ENCODE measurements at places on chromosomes 6 and 20.
A peak's percentile ranks its signal among the peaks of the same experiment; 100 is the strongest.

DNA sequence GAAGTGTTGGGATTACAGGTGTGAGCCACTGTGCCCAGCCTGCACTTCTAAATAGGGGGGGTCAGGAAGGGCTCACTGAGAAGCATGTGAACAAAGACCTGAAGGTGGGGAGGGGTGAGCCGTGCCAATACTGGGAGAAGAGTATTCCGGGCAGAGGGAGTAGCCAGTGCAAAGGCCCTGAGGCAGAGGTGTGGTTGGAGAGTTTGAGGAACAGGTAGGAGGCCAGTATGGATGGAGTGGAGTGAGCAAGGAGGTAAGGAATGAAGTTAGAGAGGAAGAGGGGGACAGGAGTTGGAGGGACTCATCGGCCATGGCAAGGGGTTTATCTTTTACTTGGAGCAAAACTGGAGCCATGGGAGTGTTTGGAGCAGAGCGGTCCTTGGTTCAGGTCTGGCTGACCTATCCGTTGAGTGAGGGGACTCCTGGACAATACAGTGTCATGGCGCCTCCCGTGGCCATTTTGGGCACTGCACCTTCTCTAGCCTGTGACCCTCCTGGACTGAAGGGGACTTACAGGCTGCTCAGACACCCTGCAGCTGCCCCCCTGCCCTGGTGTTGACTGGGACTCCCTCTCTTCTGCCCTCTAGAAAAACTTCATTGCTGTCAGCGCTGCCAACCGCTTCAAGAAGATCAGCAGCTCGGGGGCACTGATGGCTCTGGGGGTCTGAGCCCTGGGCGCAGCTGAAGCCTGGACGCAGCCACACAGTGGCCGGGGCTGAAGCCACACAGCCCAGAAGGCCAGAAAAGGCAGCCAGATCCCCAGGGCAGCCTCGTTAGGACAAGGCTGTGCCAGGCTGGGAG lies 12.1 kb downstream of the FOXS1 start:
- ATAC-seq = no peak

DNA sequence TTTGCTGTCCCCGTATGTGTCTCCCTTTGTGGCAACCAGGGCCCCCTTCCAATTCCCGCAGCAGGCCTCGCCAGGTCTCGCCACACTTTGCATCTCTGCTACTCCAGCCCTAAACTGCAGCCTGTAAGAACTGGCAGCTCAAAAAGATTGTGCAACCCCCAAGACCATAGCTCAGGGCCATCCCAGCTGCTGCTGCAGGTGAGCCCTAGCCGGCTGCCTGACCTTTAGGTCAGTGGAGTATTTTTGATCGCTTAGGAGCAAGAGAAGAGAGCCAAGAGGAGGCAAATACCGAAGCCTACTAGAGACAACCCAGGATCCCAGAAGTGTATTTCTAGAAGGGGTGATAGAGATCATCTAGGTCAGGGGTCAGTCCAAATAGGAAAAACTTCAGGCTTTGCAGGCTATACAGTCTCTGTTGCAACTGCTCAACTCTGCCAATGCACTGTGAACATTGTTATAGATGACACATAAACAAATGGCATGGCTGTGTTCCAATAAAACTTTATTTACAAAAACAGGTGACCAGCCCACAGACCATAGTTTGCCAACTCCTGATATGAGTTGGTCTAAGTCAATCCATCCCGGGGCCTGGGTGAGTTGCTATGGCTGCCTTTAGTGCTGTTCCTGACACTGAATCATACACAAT lies 138.4 kb downstream of the EYA2 start:
- ATAC-seq = no peak

DNA sequence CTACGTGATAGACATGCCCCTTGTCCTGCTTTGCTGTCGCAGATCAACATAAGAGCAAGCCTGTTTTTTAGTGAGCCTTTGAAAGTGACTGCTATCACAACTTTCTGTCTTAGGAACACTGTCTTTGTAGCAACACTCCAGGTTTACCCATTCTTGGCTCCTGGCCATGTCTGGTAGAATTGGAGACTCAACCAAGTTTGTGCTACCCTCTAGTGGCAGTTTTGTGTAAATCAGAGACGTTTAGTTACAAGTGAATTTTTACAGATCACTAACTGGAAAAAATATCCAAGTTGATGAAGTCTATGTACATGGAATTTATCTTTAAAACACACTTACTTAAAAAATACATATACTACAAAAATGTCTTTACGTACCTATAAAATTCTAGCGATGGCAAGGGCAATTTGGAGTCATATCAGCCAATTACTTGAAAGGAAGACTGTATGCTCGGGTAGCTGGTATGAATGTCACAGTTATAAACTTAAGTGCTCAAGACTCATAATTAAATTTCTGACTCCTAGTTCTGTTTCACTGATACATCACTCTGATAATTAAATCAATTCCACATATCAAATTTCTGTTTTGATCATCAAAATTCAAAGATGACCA lies 101.4 kb downstream of the ADGB start:
- peak; percentile 60 for ATAC-seq

DNA sequence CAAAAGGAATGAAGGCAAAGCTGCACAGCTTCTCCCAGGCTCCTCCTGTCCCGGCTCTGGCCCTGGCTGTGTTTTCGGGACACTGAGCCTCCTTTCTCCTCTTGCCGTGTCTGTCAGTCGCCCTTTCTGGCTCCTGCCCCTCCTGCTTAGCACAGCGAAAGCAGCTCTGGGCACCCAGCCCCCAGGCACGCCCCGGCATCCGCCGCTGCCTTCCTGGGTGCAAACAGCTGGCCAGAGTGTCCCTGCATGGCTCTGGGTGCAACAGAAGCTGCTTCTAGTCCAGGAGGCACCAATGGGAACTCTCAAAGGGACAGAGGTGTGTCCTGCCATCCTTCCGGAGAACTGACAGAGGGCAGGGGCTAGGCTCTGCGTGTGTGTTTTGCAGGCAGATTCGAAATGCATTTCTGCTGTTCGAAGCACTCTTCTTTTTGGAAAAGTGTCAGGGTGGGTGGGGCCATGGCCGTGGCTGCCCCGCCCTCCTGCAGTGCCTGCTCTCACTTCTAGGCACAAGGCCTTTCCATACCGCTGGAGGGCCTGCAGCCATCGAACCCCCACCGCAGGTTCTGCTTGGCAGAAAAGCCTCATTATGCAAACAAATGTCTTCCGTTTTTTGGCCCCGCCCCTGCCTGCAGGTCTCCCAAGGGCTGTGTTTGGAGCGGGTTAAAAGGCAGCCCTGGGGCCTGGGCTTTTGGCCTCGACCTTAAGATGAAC lies 15.5 kb downstream of the COL9A3 start:
- peak; percentile 53 for ATAC-seq

- ATAC-seq = peak; percentile 55
These were observed 76.6 kb upstream of the HSF2 start for GRCh38 chr6:122322824-122323223.

DNA sequence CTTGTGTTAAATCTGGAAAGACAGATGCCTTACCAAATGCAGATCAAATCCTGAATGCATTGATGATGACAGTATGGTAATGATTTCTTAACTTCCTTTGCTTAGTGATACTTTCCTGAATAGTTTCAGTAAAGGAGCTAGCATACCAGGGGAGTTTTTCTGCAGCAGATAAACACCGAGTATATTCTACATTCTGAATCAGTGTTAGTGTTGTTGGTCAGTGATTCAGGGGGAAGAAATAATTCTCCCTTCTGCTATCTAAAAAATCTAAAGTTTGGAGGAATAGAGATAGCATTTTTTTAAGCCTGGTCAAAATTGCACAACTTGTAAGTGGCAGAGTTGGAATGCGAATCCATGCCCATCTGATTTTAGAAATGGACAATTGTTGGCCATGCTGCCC lies 512.2 kb upstream of the MARCKS start:
- no peak for ATAC-seq

DNA sequence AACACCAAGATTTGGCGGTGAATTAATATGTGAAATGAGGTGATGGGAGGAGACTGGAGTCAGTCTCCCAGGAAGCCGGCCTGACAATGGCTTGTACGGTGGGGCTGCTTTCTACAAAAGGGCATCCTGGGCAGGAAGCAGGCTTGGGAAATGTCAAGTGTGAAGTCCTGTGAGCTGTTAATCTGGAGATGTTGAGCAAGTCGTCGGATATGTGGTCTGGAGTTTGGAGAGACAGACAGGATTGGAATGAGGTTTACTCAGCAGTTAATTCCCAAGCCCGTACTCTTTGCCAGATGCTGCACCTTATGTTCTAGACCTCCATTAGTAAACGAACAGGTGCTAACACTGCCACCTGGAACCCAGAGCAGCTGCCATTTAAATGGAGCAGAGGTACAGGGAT lies 107.7 kb upstream of the FOXC1 start:
- no peak for ATAC-seq

DNA sequence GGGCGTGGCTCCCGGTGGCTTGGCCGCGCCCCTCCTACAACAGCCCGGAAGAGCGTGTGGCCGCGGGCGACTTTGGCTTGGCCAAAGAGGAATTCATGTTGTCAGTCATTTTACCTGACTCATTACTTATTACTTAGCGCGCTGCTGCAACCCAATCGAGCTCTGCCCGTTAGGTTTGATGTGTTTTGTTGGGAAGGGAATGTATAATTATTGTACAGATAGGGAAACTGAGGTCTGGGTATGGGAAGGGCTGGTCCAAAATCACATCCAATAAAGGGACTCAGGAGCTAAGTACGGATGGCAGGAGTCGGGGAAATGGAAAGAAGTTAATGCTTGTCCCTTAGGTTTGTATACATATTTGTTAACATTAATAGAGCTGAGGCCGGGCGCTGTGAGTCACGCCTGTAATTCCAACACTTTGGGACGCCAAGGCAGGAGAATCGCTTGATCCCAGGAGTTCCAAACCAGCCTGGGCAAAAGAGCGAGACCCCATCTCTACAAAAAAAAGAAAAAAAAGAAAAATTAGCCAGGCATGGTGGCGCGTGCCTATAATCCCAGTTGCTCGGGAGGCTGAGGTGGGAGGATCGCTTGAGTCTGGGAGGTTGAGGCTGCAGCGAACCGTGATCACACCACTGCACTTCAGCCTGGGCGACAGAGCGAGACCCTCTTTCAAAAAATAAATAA lies 639 bp upstream of the ZNF335 start:
- no peak for ATAC-seq

DNA sequence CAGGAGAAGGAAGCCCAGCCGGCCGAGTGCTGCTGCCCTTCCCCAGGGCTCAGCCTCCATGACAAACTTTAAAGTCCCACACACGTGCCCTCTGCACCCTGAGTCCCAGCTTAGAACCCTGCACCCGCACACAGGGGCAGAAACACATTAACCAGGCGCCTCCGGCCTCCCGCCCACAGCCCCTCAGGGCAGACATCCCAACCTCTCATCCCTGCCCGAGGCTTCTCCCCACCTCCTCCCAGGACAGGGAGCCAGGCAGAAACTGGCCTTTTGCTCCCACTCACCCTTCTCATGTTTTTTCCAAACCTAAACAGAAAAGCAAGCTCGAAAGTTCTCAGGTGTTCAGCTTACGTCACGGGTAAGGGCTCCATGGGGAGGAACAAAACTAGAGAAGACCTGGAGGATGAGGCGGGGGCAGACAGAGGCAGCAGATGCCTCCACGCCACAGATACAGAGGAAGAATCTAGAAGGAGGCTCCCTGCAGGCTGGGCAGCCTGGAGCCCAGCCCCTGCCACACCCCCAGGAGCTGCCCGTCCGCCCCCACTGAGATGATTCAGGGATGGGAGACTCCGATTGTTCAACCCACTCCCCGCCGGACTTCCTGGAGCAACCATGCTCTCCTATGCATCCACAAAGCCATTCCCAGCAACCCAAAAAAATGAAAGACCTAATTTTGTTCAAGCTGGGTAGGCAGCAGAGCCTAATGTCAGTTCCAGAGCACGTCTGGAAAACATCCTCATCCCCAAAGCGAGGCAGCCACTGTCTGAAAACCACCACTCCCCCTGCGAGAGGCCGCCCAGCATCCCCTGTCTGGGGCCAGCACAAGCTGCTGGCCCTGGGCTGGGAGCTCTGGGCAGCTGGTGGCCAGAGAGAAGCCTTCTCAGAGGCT lies 8.8 kb downstream of the KCNQ2 start:
- ATAC-seq = no peak

- ATAC-seq = no peak
These were observed 342.4 kb upstream of the PLCB4 start for GRCh38 chr20:8726460-8726859.

- ATAC-seq = no peak
These were observed 50.8 kb downstream of the OR2B2 start for GRCh38 chr6:27861276-27861840.

All from gastroesophageal sphincter (tissue), 4 donors.